ENCODE measurements at places on chromosomes 5 and 9.

DNA sequence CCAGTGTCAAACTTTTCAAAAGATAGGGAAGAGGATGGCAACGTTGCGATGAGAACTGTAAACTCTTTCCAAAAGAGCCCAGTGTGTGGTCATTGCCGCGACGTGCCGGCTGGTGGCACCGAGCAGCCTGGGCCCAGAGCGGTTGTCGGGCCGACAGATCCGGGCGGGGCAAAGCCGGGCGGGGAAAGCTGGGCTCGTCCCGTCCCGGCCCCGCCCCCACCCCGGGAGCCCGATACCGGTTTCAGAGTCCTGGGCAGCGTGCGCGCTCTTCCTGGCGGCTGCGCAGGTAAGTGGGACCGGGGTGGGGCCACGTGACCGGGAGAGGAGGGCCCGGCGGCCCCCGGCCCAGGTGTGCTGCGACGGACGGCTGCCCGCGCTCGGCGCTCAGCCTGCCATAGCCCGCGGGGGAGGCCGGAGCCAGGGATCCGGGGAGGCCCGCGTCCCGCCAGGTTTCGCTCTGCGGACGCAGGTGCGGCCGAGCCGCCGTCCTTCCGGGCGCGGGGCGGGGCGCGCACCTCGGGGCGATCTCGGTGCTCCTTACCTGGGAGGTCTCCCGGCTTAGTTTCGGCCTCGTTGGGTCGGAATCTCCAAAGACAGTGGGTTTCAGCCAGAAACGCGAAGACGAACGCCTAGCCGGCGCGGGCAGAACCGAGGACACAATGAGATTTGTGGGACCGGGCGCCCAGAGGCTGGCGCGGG, at the start of gene MARVELD2:
Gene MARVELD2 (plus strand): TSS at position 232 of the 699 bp plus-strand sequence. CDS start 4,270 bp downstream, outside the sequence.
- no peak for ATAC-seq

- peak; percentile 50 for ATAC-seq
Measured at GRCh38 chr9:7234144-7234543, 476.4 kb downstream of the KDM4C start.

DNA sequence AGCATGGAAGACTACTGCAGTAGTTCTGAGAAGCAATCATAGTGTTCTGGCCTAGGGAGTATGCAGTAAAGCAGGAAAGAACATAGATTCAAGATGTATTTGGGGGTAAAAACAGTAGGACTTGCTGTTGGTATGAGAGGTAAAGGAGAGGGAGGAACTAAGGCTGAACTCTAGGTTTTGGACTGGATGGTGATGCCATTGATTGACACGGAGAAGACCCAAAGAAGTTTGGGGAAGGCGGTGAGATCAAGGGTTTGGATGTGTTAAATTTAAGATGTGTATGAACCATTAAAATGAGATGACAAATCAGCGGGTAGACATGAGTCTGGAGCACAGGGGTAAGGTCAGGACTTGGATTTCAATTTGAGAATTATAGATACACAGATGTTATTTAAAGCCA, 2.0 kb upstream of the CDC37L1 start:
- no peak for ATAC-seq

DNA sequence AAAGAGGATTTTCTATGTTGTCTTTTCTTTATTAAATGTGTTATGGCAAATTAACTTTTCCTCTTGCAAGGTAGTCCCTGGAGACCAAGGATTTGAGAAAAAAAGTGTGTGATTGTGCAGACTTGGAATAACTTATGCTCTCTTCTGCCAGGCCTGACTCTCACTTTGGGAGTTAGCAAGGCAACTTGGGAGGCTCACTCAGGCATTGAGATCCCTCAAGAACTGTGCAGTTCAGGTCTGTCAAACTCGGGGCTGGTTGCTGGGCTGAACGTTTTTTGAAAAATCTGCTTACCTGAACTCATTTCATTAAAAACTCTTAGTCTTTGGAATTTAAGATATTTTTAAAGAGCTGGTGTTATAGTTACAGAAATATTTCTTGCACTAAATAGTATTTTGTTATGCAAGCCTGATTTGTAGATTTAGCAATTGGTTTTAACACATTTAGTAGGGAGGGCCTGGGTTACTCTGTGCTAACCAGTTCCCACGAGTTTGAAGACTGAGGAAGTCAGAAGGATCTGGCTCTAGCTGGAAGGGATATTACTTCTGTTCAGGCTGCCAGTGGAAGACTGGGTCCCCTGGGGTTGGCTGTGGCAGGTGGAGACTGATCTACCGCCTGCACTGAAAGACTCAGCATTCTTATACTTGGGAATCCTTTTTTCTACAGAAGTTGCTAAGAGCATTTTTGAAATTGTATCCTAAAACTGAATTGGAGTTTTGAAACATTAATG, 150.4 kb upstream of the PCSK5 start:
- no peak for ATAC-seq

GRCh38 chr5:115343855-115344254, 47.4 kb upstream of the CCDC112 start:
- peak; percentile 69 for ATAC-seq

DNA sequence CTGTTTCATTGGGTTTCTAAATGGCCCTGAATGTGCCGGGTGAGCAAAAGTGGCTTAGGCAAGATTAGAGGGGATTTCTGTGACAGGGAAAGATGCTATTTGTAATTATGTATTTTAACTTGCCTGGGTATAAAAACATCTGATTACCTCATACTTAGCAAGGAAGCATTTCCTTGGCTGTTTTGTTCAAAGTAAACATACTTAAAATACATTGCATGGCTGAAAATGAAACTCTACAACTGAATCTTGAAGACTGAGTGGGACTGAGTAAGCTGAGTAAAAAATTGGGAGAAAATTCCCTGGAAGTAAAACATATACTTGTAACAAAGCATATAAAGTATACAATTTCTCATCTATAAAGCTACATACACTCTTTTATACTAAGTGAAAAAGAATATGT, 197.5 kb downstream of the IRX1 start:
- ATAC-seq, result no peak

GRCh38 chr5:10063997-10064396, 185.7 kb downstream of the ATPSCKMT start:
- no peak for ATAC-seq

GRCh38 chr5:141001446-141001843, 35.2 kb downstream of the PCDHAC2 start:
- peak; percentile 58 for ATAC-seq

- ATAC-seq, result no peak
Measured at GRCh38 chr9:26781906-26782305, 110.7 kb downstream of the CAAP1 start.

GRCh38 chr5:168424594-168425323, 61.5 kb upstream of the RARS1 start:
- ATAC-seq, result peak; percentile 65

GRCh38 chr5:52199833-52200232, 587.9 kb upstream of the ITGA1 start:
- ATAC-seq, result no peak

DNA sequence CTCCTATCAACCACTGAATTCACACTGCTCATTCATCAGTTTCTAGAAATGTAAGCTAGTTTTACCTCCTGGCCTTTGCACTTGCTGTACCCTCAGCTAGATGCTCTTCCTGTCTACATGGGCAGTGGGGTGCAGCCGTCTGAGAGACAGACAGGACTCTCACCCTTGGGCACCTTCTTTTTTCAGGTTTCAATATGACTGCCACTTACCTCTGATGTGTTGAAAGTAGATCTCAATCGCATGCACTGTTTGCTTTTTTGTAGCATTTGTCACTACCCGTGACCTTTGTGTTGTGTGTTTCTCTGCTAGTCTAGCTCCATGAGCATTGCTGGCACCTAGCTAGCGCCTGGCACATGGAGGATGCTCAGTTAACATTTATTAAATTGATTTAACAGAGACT, 403.1 kb upstream of the TRPC7 start:
- no peak for ATAC-seq

- ATAC-seq, result no peak
Measured at GRCh38 chr9:82820186-82820585, 242.8 kb downstream of the RASEF start.

DNA sequence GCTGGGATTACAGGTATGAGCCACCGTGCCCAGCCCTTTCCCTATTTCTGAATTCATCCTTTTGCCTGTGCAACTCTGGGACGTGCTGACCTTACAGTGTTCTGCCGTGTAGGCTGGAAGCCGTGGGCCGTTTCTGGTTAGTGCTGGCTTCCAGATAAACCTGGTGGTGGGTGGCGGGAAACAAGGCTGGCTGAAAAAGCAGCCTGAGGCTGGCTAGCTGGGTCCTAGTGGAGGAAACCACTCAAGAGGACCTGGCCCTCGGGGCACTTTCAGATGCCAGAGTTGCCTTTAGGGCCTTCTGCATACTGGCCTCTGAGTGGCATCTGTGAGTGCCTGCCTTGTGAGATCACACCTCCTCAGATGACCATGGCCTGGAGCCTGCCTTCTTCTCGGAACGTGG, 26.9 kb downstream of the GALNT12 start:
- no peak for ATAC-seq

GRCh38 chr9:18010492-18010891, 431.6 kb downstream of the SH3GL2 start:
- ATAC-seq, result no peak

DNA sequence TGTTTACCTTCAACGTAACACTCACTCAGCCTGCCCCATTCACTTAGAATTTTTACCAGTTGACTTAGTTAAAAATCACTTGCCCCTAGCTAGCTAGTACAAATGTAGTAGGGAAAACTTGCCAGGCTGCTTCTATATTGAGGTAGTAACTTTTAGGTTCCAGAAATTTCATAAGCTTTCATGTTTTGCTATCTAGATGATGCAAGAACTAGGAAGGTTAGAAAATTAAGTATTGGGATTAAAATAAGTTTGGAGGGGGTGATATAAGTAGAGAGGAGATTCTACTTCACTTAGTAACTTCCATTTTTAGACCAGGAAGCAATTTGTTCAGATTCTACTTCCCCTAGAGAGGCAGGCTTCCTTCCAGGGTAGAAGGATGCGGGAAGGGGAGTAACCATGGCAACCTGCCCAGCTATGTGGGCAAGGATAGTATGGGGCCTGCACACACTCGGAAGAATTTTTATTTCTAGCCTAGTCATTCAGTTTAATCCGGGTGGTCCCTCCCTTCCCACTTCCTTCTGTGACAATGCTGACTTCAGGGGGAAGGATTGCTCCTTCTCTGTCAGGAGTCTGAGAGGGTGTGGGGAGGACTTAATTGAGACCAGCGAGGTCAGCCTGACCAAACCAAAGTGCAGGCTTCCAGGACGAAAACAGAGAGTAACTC, 4.2 kb downstream of the DAB2 start:
- no peak for ATAC-seq

DNA sequence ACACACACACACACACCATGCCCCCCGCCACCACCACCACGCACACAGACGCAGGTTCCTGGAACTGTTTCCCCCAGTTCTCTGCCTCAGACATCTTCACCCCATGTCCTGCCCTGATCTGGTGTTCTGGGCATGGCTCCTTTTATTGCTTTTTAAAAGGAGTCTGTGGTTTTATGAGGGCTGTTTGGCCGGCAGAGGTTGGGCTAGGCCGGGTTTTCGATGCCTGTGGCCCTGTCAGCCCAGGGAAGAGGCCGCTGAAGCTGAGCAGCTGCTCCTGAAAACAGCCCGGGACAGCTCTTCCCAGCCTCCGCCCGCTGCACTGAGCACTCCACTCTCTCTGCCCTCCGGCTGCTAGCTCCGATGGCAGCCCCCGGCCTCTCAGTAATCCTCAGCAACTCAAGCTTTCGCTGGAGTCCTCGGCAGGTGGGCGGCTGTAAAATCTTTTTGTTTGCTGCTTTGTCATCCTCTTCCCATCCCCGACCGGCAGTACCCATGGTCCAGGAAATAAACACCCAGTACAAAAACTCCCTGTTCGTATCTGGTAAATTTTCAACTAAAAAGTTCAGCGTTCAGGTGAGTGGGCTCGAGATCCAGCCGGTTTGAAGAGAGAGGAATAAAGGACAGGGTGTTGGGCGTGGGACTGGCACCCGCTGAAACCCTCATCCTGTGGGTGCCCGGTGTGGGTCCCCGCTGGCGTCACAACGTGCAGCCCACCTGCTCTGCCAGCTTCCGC, 103.0 kb upstream of the ERCC6L2 start:
- no peak for ATAC-seq

DNA sequence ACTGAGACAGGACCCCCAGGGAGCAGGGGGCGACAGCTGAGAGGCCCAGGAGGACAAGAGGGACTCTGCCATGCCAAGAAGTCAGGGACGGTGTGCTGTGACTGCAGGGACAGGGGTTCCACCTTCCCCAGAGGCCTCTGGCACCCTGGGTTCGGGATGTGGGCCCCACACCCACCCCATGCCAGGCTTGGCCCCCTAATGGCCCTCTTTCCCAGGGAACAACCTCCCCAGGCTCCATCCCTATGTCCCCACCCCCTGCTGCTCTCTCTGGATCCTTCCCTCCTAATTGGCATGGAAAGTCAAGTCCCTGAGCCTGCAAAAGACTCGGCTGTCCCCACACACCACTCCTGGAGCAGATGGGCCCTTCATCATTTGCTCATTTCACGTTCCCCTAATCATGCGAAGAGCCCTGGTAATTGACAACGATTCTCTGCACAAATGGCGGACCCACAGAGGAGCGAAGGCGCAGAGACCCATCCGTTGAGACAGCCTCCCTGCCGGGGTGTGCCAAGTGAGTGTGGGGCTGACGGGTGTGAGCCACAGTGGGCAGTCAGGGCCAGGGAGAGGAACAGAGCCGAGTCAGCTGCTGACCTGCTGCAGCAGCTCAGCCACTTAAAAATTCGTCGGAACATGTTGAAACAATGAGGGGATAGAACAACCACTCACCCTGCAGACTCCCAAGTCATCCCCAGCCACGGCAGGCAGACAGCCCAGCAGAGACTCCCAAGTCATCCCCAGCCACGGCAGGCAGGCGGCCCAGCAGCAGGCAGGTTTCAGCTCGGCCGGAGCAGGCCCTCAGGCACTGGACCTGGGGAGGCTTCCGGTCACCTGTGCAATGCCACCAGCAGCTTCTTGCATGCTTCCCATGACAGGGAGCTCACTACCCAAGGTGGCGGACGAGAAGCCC, 109.0 kb downstream of the VAV2 start:
- no peak for ATAC-seq

DNA sequence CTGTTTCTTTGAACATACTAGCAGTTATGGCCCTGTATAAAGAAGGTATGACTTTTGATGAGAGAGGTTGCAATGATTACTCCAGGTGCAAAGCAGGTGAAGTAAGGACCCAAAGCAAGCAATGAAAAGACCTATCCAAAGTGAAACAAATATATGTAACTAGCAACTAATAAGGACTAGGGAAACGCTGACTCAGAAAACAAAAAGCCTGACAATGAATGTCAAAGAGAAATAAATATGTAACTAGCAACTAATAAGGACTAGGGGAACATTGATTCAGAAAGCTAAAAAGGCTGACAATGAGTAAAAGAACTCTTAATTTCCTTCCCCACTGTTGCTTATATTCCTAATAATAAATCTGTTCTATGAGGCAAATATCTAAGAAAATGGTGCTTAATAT, 43.1 kb downstream of the HMGCR start:
- no peak for ATAC-seq

DNA sequence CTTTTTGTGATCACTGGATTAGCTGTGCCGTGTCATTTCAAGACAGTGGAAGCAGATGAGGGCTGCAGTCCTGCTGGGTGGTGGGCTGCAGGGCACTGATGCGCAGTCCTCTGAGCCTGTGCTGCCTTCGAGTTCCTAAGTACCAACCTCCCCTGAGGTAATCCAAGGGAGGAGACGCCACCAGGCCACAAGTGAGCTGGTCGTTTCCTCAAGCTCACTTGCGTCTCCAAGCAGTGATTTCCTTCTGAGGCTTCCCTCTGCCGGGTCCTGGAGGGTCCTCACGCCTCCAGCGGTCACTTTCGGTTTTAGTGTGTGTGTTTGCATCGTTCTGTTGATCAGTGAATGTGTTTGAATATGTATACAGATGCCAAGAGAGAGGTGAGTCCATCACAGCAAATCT, 115.7 kb downstream of the TRIO start:
- ATAC-seq, result peak; percentile 16

Data from SK-N-SH treated with all-trans-retinoic acid at 6 μM for 48 hours (cell line).